Activated CD8-positive, alpha-beta T cell treated with anti-CD3 and anti-CD28 coated beads for 36 hours (primary cell): ENCODE measurements at places on chromosomes 12 and 14. TPM values are rescaled to one million over a fixed set of nuclear protein-coding genes. Genes with fewer than 3 reads are reported as not detected.

PZP gene
- total RNA-seq, result not detected

MIPOL1 gene
- not detected for total RNA-seq

SERPINA12 gene
- not detected for total RNA-seq

AMIGO2 gene
- total RNA-seq, result 12.1 TPM

MSRB3 gene
- total RNA-seq, result not detected

KRT83 gene
- total RNA-seq, result not detected

GALNT16 gene
- not detected for total RNA-seq

ATN1 gene
- 28.5 TPM for total RNA-seq

FAM181A gene
- total RNA-seq, result not detected

MYBPC1 gene
- total RNA-seq, result not detected

LRP1-AS gene
- total RNA-seq, result not detected

LRRIQ1 gene
- total RNA-seq, result not detected

ADAMTS20 gene
- not detected for total RNA-seq

NKX2-8 gene
- total RNA-seq, result not detected

GSKIP gene
- 21.8 TPM for total RNA-seq

MYH6 gene
- total RNA-seq, result not detected

ORMDL2 gene
- 24.2 TPM for total RNA-seq

DLK1 gene
- total RNA-seq, result not detected

CD163 gene
- not detected for total RNA-seq

AMN gene
- 1.0 TPM for total RNA-seq
